ENCODE measurements at places on chromosomes 12 and 14. TPM values are rescaled to one million over a fixed set of nuclear protein-coding genes. Genes with fewer than 3 reads are reported as not detected.

The IL31 gene
- total RNA-seq = not detected

The BEGAIN gene
- under 0.01 TPM for total RNA-seq

The FGD4 gene
- total RNA-seq = 9.0 TPM

The TMEM120B gene
- total RNA-seq = 7.8 TPM

The EFS gene
- 3.6 TPM for total RNA-seq

The PLEKHG7 gene
- total RNA-seq = not detected

The VRK1 gene
- 6.5 TPM for total RNA-seq

The NPFF gene
- not detected for total RNA-seq

The FKBP11 gene
- 72.1 TPM for total RNA-seq

The RTRAF gene
- total RNA-seq = 80.5 TPM

The PHETA1 gene
- total RNA-seq = 6.0 TPM

The EXOC3L4 gene
- total RNA-seq = 1.6 TPM

The PAX9 gene
- not detected for total RNA-seq

The CCDC197 gene
- total RNA-seq = not detected

Measured in cardiac atrium fibroblast (primary cell).